ENCODE measurements at places on chromosomes 6 and 20.

- no peak for DNase-seq
Observed at GRCh38 chr20:14757728-14758127, 420.3 kb upstream of the FLRT3 start.

- DNase-seq = no peak
Observed at GRCh38 chr6:122360809-122361208, 38.6 kb upstream of the HSF2 start.

DNA sequence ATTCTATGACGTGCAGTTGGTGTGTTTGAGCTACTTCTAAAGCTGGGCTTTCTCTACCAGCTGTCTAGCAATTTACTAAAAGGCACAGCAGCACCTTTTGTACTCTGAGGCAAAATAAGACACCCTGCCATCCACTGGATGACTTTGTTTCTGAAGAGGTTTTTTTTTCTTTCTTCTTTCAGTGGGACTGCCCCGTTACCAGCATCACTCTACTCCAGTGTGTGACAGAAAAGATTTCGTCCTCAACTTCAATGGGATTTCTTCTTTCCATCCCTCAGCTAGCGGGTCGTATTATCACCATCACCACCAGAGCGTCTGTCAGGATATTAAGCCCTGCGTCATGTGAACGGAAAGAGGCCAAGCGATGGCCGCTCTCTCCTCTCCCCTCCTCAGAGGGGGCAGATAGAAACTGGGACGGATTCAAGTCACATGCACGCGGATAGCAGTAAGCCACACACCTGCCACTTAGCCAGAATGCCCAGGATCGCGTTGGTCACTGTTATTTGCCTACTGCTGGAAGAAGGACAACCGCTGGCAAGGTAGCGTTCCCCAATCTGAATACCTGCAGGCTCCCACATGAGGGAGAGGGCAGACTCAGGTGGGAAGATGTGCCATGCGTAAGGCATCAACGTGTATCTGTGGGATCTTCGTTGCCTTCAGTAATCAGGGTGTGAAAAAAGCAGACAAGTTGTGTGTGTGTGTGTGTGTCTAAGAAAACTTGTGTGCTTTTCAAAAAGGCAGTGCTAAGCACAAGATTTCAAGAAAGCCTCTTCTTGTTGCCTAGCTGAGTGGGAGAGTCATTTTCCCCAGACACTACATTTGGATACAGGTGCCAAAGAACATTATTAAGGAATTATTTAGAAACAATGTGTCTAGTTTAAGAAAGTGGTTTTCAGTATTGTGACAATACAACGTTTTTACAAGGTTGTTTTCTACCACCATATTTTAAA is 5.4 kb downstream of the FOXF2 start:
- DNase-seq = no peak

- no peak for DNase-seq
Observed at GRCh38 chr6:36297051-36297450, 27.2 kb downstream of the PNPLA1 start.

DNA sequence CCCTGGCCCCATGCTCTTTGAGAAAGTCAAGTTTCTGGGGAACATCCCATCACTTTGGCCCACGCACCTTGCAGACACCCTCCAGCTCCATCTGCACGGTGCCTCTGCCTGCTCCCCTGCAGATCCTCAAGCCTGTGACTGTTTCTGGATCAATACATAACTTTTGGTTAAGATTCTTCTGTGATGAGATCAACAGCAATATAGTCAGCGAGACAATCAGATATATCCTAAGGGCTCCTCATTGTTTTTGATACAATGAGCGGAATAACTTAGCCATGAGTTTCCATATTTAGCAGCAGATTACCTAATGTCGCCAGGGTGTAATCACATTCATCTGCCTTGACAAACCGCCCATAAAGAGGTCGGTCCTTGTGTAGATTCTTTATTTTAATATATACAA is 109.3 kb upstream of the MTHFD1L start:
- no peak for DNase-seq

DNA sequence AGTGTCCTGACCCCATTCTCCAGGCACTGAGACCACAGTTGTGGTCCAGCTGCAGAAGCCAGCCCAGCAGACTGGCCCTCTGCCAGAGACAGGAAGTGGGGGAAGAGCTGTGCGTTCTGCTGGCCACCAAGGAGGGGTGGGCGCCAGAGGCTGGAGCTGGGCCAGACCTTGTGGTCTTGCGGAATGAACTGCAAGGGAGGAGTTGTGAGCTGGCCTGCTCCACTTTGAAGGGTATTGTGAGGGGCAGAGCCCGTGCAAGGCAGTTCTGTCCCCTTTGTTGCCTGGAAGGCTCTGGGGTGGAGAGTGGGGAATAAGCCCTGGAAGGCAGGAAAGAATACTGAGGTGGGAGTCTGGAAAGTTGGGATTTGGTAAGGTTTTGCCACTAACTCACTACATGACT is 3.6 kb upstream of the MDFI start:
- DNase-seq = peak; percentile 64

GRCh38 chr6:52534966-52535390 is 41.9 kb downstream of the TRAM2 start:
- DNase-seq = no peak

DNA sequence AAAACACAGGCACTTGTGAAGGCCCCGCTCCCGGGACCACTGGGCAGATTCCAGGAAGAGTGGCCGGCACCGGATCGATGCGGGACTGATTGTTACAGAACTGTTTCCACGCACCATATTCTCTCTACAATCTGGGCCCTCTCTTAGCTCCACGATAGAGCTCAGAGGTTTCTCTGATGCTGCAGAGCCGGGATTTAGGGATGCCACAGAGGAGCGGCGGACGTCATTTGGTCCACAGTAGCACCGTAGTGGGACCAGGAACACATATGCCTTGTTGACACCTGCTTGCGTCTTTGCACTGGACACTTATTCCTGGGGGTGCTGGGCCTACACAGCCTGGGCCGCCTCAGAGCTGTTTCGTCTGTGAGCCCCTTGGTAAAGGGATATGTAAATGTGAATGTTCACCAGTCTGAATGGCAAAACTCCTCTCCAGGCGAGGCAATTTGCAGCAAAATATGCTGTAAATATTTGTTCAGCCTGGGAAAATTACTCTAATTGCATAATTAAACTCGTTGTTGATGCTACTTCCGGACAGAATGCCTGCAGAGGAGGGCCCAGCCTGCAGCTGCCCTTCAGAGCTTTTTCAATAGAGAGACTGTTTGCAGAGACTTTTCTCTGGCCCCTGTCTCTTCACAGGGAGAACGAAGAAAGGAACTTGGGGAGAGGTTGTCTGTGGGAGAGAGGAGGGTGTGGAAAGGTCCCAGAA is 9.4 kb downstream of the PCK1 start:
- DNase-seq = no peak

DNA sequence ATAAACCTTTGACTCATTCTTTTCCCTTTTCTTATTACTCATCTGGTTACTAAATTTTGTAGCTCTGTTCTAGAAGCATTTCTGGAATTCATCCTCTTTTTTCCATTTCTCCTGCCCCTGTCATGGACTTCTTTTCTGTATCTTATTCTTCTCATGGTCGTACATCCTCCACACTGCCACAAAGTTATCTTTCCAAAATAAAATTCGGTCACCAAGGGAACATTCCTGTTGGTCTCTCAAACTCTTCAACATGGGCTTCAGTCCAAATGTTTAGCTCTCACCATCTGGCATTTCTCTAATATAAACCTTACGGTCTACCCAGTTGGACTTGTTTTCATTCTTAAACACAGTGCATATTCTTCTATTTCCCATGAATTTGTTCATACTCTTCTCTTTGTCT is 428.8 kb upstream of the ID4 start:
- DNase-seq = no peak

- no peak for DNase-seq
Observed at GRCh38 chr20:40706977-40707582, 18.0 kb upstream of the MAFB start.

GRCh38 chr6:3162565-3163247 is 5.4 kb upstream of the TUBB2A start:
- peak; percentile 71 for DNase-seq

GRCh38 chr6:22062807-22063408 is 233.9 kb downstream of the PRL start:
- DNase-seq = no peak

DNA sequence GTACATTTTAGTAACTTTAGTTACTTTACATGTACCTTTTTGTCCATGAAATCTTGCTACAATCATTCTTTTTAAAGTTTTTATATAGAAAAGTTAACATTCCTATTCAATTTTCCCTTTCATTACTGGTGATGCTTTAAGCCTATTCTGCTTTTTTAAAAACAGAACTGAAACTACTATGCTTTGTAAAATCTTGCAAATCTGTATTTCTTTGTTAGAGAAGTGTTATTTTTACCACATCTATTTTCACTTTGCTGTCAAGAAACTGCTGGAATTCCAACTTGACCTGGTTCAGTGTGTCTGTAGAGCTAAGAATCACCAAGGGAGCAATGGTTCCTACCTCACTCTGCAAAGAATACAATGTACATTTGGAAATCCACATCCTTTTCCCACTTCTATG is 21.8 kb upstream of the SAMD5 start:
- DNase-seq = no peak

- no peak for DNase-seq
Observed at GRCh38 chr6:159082039-159082815, 37.4 kb upstream of the TAGAP start.

- DNase-seq = peak; percentile 96
Observed at GRCh38 chr6:154410619-154411072, 54.0 kb upstream of the IPCEF1 start.

DNA sequence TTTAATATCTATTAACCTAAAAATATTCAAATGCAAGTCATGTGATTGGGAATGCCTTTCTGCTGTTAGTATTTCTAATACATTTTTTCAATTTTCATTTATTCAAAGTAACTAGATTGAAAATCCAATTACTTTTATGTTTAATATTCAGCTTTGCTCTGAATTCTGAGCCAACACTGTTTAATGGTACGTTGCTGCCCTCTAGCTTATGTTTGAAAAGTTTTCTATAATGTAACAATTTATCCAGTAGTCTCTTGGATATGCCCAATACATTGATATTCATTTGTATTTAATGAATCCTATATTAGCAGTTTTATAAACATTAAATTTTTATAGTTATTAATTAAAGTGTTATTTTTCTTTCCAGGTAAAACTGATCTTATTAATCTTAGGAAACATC is 47.4 kb downstream of the LGSN start:
- peak; percentile 46 for DNase-seq

GRCh38 chr6:72865467-72865866 is 243.6 kb downstream of the KCNQ5 start:
- peak; percentile 25 for DNase-seq

DNA sequence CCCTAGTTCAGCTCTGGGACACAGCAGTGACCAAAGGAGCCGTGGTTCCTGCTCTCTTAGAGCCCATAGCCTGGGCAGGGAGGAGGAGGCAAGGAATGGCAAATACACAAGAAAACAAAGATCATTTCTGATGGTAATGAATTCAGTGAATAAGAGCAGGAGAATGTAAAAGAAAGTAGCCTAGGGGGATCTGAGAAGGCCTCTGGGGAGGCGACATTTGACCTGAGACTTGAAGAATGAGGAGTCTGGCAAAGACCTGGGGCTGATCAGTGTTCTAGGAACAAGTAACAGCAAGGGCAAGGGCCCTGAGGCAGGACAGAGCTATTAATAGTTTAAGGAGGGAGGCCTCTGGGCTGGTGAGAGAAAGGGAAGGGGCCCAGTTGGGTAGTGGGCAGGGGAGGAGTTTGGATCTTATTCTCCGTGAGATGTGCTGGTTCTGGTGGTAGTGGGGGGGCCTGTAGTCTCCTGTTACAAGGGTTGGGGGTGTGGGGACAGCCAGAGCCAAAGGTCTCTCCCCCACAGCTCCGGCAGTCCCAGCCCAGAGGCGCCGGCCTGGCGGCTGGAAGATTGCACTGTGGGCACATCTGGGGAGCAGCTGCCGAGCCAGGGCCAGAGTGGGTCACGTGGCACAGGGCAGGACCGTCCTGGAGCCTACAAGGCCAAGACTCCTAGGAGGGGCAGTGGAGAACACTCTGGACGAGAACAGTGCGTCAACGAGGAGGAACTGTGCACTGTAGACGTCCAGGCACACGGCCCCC is 9.3 kb upstream of the ID1 start:
- peak; percentile 88 for DNase-seq

- DNase-seq = no peak
Observed at GRCh38 chr6:148107911-148108310, 234.7 kb upstream of the SASH1 start.

GRCh38 chr6:26457264-26457805 is 420 bp upstream of the BTN2A1 start:
- no peak for DNase-seq

DNA sequence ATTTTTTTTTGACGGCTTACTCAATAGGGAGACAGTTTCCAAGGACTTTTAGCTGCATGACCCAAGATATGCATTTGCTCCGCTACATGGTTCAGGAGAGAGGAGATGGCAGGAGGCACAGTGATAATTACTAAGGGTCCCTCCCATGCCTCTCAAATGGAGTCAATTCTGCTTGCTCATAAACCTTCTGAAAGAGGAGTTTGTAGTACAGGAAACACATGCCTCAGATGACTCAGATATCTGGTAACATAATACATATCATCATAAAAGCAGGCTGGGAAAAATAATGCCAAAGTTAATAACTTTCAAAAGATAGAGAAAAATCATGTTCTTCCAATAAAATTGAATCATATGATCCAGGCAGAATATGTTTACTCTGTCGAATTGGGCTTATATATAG is 97.6 kb upstream of the DEFB112 start:
- peak; percentile 3 for DNase-seq

DNA sequence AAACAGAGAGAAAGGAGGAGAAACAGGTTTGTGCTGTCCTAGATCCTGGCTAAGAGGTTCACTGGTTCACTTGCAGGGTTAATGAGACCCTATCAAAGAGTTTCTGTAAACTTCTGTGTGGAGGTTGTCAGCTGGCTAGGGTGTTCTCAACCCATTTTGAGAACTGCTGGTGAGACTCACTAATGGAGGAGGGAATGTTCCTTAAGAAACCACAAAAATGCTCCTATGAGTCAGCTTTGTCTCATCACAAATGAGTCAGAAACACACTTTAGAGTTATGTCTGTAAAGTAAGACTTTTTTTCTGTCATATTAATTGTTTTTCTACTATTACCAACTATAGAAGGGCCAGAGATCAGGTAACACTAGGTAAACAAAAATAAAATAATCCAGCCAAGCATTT is 884.4 kb downstream of the PHF3 start:
- DNase-seq = peak; percentile 91

GRCh38 chr20:17870086-17870740 is 98.4 kb downstream of the SNX5 start:
- DNase-seq = peak; percentile 34

DNA sequence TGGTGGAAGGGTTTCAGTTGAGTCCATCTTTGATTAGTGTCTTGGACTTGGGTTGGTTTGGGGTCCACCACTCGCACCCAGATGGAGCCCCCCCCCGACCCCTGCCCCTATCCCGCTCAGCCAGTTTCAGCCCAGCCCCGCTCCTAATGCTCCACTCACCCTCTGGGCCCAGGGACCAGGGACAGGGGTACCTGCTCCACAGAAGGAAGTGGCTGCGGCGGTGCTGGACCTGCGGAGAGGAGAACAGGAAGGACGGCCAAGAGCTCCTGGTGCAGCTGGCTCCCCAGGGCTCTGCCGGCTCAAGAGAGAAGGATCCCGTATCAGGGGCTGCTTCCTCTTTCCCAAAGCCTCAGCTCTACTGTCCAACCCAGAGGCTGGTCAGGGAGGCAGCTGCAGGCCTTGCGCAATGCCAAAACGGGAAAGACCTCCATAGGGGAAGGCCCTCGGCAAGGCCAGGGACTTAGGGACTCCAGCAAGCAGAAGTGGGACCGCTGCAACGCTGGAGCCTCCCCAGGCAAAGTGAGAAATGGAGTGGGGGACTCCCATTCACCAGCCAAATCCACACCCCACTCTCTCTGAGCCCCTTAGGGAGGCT is at the start of gene SIGLEC1:
SIGLEC1 (minus strand) TSS at position 322 of the 595 bp plus-strand sequence. CDS start 5,472 bp downstream, outside the sequence.
- no peak for DNase-seq

Data from cardiac fibroblast (primary cell).